HCEC 1CT (cell line): ENCODE measurements at places on chromosomes 1 and 21.

DNA sequence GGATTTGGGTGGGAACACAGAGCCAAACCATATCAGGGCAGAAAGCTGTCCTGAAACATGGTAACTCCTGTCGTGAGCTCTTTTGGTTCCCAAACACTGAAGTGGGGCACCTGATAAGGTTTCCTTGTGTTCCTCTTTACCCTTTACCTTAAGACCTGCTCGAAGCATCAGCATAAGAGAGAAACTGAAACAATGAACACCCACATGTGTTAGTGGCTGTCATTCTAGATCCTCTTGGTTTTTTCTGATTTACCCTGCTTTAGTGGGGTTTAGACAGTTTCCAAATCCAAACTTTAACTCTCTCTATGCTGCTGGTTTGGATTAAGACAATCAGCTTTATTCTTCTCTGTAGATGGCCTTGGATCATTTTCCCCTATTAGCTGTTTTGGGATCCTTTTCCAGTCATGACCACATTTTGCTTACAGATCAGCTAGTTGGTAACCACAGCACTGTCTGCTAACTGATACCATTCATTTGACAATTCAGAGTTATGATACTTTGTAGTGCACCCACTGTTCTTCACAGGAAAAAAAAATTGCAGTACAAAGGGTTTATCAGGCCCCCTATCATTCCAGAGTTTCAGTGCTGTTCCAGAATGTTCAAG lies 975 bp upstream of the MNDA start:
- DNase-seq = no peak

DNA sequence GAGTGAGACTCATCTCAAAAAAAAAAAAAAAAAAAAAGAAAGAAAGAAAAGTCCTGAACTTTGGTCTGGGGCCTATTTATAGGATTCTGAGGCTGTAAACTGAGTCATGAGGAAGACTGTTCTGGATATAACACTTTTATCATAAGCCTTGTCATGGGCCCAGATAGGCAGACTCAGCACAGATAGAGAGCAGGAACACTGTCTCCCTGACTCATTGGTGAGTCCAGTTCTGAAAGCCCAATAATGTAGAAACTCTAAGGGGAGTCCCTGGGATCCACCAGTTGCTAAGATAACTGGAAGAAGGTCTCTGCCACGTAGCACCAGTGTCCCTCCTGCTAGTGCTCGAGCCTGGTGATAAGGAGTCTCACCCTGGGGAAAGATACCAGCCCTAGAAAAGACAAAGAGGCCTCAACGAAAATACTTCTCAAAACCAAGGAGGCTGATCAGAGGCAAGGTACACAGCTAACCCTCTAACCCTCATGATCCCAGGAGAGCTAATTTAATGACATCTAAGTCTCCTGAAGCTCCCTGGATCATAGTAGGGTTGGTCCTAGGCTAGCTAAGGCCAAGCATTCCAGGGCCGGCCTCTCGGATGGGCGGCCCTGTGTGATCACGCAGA lies 43.5 kb downstream of the LPAR3 start:
- no peak for DNase-seq

DNA sequence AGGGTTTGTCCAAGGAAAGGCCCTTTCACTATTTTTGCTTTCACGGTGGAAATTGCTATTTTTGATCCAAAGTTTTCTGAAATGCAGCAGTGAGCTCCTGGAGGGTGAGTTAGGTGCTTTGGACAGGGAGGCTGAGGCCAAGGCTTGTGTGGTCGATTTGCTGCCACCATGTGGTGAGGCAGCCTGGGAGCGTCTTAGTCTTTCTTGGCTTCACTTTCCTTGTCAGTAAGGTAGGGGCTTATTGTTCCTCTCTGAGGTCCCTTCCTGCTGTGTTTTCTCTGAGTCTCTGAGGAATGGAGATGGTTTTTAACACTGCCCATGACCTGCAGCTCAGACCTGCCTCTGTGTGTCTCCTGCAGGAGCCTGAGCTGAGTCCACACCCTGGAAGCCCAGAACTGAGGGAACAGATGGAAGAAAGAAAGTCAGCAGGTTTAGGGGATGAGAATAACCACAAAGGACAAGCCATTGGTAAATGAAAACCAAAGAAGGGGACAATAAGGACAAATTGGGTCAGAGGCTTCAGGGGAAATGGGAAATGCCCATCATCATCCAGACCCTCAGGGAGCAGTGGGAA lies 20.1 kb upstream of the S100A10 start:
- peak; percentile 41 for DNase-seq

DNA sequence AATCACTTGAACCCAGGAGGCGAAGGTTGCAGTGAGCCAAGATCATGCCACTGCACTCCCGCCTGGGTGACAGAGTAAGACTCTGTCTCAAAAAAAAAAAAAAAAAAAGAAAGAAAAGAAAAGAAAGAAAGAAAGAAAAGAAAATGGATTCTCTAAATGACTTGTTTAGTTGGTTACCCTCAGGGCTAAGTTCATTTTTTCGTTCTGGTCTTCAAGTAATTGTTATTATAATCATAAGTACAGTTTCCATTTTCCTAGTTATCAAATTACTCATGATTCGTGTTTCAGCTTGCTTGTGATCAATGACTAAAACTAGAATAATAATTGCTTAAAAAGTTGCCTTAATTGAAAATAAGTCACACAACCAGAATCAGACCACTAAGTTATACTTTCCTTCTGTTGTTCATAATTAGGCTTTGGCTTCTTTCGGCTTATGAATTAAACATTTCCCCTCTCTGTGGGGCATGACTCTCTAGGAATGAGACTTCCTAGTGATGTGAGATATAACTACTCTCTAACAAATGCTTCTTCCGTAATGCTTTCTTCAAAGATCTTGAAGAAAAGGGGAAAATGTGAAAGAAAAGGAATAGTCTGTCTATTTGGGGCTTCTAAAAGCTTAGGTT lies 9.6 kb upstream of the RLF start:
- DNase-seq = no peak

DNA sequence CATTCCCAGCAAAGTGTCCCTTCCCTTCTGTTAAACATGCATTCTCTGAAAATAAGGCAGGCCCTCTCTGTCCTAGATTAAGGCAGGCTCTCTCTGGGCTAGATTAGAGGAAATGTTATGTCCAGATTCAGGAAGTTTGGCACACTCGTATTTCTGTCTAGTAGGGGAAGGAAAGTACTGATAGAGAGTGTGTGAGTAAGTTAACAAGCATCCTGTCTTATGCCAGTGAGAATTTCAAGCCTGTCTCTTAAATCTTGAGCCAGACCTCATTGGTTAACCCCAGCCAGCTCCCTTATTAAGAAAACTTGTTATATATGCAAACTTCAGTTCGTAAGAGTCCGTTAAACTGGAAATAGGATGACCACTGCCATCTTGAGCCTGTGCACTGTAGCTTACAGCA lies 31.6 kb downstream of the IGSF5 start:
- no peak for DNase-seq

DNA sequence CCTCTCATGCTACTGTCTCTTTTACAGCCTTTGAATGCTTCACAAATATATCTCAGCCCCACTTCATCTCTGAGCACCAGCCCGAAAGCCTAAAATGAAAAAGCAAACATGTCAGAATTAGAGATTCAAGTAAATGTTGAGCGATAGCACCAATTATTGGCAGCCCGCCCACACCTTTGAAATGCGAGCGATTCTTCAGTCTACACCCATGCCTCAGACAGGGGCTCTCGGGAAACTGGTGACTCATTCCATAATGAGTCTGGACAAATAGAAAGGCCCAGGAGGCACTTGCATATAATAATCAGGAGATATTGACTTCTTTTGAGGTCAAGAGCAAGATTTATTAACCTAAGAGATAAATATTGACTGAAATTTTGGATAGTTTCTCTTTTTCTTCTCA lies 487.3 kb upstream of the PTBP2 start:
- peak; percentile 15 for DNase-seq

DNA sequence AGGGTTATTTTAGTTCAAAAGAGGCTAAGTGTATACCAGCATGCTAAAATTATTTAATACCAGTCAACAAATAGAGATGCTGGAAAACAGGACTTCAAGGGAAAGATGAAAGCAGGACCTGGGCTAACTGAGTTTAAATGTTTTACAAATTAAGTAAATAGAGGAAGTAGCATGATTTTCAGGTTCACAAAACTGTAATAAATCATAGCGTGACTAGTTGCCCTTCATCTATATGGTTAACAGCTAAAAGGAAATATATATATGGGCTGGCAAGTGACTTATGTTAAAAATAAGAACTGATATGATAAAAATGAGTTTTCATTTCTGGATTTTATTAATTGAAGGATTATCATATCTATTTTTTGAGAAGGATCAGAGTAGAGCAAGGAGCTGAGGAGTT lies 25.6 kb downstream of the DPYD start:
- DNase-seq = no peak

- no peak for DNase-seq
These were observed 24.8 kb downstream of the GNG4 start for GRCh38 chr1:235624721-235625333.

DNA sequence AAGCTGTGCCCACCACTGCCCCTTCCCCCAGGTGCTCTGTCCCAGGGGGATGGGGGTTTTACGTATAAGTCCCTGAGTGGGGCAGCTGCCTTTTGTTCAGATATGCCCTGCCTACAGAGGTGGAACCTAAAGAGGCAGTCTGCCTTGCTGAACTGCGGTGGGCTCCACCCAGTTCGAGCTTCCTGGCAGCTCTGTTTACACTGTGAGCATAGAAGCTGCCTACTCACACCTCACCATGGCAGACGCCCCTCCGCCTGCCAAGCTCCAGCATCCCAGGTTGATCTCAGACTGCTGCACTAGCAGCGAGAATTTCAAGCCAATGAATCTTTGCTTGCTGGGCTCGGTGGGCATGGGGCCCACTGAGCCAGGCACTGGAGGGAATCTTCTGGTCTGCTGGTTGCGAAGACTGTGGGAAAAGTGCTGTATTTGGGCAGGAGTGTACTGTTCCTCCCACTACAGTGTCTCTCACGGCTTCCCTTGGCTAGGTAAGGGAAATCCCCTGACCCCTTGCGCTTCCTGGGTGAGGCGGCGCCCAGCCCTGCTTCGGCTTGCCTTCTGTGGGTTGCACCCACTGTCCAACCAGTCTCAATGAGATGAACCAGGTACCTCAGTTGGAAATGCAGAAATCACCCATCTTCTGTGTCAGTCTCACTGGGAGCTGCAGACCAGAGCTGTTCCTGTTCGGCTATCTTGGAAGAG lies 17.6 kb upstream of the RWDD3 start:
- no peak for DNase-seq

- no peak for DNase-seq
These were observed 44.3 kb downstream of the DISP3 start for GRCh38 chr1:11523261-11523660.

DNA sequence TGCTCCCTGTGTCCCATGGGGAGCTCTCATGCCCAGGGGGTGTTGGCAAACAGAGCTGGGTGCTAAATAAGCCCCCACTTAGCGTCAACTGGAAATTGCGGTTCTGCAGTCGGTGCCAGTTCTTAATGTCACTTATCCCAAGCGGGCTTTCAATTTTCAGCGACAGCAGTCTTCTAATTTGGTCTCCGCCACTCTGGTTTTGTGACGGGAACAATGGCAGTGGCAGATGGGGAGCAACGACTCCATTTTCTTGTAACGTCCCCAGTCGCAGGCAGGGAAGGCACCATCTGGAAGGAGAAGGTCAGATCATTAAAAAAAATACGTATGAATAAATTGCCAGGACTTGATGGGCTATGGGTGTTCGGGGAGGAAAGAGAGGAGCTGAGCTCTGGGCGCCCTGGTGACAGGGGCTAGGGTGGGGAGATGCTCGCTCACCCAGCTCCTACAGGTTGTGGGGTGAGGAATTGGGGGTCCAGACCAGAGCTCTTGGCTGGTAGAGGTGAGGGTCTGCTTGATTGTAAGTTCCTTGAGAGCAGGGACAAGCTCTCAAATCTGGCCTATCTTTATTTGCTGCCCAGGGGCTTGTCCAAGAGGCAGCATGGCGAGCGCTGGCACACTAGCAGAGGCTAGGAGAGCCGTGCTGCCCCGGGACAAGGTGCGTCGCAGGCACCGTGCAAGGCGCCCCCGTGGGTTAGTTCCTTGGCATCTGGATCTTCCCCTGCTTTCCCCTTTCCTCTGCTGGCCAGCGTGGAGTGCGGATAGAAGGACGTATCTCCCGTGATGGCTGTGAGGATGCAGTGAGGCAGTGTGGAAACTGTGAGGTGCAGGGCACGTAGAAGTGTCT lies 105.8 kb downstream of the ARHGEF10L start:
- DNase-seq = no peak

GRCh38 chr1:6891781-6892579 lies 106.7 kb downstream of the CAMTA1 start:
- no peak for DNase-seq

DNA sequence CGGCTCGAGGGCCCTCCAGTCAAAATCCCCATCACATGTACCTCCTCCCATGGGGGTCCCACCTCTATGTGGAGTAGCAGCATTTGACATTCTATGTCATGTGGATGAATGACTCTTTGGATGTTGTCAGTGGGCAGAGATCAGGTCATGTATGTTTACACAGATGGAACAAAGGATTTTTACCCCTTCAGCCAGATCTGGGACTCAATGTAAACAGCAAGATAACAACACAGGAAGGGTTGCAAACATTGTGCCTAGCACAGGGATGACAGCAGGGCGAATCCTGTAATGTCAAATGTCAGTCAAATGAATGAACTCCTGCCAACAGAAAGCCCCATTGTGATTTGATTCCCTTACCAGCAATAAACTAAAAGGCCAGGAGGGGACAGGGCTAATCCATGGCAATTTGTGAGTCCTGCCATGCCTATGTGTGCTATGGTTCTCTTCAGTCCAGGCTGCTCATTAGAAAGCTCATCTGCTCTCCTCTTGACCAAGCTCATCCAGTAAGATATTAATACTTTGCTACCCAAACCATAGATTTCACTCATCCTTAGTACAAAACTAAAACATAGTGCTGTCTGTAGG lies 60.3 kb downstream of the PGBD5 start:
- DNase-seq = no peak

GRCh38 chr1:1858382-1859086 lies 32.4 kb downstream of the GNB1 start:
- DNase-seq = peak; percentile 72

GRCh38 chr1:210081494-210081893 lies 143.5 kb downstream of the SYT14 start:
- no peak for DNase-seq

GRCh38 chr1:25810341-25811299 lies 9.1 kb upstream of the MTFR1L start:
- DNase-seq = peak; percentile 13

- DNase-seq = no peak
These were observed 155.8 kb downstream of the TRABD2B start for GRCh38 chr1:47841356-47841755.

GRCh38 chr1:117754061-117754969 lies 148.5 kb downstream of the TENT5C start:
- peak; percentile 63 for DNase-seq

- DNase-seq = no peak
These were observed 30.5 kb upstream of the THEM4 start for GRCh38 chr1:151939779-151940178.
